Stimulated activated CD4-positive, alpha-beta T cell treated with anti-CD3 and anti-CD28 coated beads, Interleukin-1b, Interleukin-23, amount 100 ng/mL, for 1 hour (primary cell): ENCODE measurements at places on chromosomes 3 and 15.

GRCh38 chr3:125318871-125319270 lies 56.3 kb downstream of the ZNF148 start:
- no peak for DNase-seq

GRCh38 chr3:31819441-31819840 lies 161.6 kb downstream of the OSBPL10 start:
- DNase-seq, result no peak

- DNase-seq, result no peak
These were observed 155.1 kb upstream of the TNIK start for GRCh38 chr3:171615281-171615680.

DNA sequence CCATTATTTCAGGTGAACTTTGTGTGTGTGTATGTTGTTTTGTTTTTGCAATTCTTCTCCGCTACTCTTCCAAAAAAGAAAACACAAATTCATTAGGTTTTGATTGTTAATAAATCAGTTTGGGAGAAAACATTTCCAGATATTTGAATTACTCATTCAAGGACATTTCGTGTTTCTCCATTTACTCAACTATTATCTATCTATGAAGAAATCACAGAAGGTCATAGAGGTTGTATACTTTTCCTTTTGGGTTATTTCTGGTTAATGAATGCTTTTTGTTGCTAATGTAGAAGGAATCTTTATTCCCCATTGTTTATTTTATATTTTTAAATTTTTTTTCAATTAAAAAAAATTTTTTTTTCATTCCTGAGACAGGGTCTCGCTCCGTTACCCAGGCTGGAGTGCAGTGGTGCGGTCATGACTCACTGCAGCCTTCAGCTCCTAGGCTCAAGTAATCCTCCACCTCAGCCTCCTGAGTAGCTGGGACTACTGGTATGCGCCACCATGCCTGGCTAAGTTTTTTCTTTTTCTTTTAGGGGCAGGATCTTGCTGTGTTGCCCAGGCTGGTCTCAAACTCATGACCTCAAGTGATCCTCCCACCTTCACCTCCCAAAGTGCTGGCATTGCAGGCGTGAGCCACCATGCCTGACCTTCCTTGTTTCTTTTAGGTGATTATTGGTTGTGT lies 28.4 kb downstream of the IGF1R start:
- DNase-seq, result no peak

DNA sequence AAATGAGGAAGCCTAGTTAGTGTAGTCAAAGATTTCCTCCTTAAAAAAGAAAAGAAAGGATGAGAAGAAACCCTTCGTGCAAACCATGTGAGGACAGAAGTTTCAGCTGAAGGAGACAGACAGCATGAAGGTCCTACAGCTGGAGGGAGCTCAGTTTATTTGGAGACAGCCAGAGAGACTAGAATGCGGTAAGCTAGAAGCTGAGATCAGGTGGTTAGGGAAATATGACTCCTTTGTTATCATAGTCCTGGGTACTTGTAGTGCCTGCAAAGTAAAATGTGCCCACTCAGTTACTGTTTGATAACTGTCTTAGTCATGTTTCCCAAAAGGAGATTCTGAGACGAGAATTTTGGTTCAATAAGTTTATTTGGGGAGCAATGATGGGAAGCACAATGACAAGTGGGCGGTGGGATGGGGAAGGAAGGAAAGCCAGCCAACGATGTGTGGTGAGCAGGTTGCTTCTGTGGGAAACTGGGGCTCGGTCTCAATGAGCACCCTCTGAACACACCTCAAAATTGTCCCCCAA lies 178.8 kb upstream of the SNTN start:
- DNase-seq, result no peak

- DNase-seq, result no peak
These were observed 132.6 kb upstream of the MEF2A start for GRCh38 chr15:99433026-99433756.

DNA sequence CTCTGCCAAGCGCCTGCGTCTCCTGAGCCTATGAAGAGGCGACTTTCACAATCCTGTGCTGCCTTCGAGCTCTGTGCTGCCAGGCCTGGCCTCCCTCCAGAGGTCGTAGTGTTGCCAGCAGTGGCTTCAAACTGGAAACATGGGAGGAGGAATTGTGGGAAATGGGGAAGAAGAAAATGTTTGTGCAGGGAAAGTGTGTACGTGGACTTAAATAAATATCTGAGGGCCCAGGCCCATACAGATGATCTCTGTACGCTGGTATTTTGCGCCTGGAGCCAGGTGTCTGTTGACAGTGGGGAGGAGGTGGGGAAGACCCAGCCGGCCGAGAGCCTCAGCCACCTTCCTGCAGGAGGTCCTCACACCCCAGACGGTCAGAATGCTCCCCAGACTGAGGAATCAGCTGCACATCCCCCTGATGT lies 44.6 kb downstream of the ZBTB38 start:
- no peak for DNase-seq

DNA sequence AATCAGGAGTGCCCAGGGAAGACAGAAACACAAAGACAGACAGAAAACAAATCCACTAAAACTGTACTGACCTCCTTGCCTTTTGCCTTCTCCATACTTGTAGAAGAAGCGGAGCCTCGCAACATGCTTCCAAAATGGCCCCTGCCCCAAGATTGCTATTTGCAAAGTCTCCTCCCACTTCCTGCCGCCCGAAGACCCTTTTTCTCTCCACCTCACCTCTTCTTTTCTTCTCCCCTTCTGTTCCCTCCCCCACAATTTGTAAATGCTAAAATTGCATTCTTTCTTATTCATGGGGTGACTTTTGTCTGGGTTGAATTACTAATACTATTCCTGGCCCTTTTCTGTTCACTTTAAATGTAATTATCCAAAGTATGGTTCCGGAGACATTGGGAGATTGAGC lies at the start of gene DPPA4:
Gene DPPA4, minus strand, starts transcription at position 154 of the 400 bp plus-strand sequence. Its CDS starts 29 bp downstream, at position 125.
- no peak for DNase-seq

GRCh38 chr3:145170121-145170520 lies 990.9 kb downstream of the PLOD2 start:
- no peak for DNase-seq

DNA sequence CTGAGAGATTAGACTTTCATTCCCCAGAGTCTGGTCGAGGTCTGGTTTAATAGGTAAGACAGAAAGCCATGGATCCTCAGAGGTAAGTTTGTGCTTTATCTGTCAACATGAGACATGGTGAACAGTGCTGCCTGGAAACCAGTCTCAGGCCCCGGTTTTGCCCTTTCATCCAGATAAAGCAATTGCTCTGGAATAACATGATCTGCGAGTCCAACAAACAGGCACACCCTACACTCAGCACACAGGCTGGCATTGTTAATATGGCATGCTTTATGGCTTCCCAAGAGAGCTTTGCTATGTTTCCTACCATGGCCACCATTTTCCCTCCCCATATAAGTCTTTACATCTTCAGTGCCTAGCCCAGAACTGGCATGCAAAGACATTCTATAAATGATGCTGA lies 30.1 kb upstream of the MNS1 start:
- DNase-seq, result no peak

DNA sequence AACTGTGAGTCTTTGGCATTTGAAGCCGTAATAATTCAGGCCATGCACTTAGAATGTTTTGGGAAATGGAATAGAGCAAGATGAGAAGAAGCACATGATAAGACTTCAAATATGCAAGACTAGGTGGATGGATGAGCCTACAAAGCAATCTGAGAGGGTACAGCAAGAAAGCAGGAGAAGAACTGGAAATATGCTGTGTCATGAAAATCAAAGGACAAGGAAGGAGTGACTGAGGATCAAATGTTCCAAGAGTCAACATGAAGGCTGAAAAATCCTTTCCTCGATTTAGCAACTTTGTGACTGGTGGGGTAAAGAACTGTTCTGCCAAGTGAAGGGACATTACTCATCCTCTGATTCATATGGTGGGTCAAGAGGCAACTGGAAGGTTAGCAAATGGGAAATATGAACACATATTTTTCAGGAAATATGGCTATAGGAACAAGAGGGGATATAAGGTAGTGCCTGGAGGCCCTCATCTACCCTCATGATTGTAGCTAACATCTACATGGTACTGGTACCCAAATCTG lies 803.7 kb upstream of the ARRDC4 start:
- no peak for DNase-seq

GRCh38 chr3:113606539-113607218 lies 74.3 kb downstream of the SIDT1 start:
- DNase-seq, result no peak

- no peak for DNase-seq
These were observed 243.1 kb upstream of the SETMAR start for GRCh38 chr3:4060064-4060463.

DNA sequence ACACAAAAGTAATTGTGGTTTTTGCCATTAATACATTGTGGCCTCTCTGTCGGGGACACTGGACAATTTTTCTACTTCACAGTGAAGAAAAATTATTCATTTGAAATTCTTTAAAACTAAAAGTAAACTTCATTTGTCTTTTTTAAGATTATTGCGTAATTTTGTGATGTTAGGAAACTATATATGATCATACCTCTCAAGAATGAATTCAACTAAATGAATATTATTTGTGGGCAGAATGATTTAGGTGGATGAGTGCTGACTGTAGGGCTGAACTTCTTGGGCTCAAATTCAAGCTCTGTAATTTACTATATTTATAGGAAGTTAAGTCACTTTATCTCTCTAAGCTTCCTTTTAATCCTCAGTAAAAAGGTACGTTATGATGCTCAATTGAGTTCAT lies 441.2 kb downstream of the ROBO1 start:
- DNase-seq, result no peak
